Stimulated activated CD8-positive, alpha-beta memory T cell treated with anti-CD3 and anti-CD28 coated beads, Interleukin-4, amount 100 ng/mL, for 48 hours (primary cell): ENCODE measurements at places on chromosomes 16 and 17.

DNA sequence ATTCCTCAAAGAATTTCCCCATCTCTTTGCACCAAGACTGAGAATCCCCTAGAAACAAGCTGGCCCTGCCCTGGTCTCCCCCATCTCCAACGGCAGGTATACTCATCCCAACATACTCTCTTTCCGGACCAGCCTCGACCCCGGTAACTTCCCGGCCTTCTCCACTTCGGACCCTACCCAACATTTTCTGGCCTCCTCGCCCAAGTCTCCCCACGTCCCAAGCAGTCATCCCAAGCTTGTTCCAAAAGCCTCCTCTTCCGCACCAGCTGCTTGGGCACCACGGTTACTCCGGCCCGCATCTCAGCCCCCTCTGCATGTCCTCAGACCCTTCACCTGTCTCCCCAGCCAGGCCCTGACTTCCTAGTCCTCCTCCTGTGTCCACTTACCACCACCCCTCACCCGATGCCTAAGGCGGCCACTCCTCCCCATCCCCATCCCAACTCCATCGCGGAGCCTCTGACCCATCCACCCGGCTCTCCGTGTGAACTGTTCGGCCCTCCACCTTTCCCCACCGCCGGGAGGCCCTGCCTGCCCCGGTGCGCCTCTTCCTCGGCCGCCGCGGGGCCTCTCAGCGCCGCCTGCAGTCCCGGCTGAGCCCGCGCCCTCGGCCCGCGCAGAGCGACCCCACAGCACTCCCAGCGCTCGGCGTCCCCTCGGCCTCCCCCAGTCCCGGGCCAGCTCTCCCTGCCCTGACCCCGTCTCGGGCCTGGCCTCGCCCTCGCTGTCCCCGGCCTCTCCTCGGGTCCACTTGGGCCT lies 994 bp downstream of the PITPNA start:
- DNase-seq = peak; percentile 52

DNA sequence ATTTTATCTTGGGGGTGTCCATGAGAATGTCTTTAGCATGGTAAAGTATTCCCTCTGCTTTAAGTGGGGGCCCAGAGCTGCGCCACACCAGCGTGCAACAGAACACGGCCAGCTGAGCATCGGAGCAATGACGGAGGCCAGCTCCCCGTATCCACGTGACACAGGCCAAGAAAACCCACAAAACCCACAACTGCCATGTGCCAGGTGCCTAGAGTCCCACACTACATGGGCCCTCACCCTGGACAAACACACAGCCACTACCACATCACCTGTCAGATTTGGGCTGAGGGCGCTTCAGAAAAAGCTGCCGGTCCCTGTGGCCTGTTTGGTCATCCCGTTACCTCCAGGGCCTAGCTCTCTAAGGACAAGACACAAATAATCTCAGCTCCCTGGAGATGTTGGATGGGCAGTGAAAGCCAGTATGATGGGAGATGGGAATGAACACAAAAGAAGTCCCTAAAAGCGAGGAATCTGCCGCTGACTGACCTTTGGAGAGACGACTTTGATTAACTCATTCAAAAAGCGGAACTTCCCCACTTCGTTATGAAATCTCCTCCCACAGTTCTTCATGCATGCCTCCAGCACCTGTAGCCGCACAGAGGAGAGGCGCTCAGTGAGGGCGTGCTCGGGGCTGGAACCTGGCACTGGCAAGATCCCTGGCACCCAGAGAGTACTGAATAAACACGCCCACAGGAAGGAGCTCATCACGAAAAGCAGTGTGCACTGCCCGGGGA lies 17.1 kb downstream of the GGA3 start:
- DNase-seq = no peak

DNA sequence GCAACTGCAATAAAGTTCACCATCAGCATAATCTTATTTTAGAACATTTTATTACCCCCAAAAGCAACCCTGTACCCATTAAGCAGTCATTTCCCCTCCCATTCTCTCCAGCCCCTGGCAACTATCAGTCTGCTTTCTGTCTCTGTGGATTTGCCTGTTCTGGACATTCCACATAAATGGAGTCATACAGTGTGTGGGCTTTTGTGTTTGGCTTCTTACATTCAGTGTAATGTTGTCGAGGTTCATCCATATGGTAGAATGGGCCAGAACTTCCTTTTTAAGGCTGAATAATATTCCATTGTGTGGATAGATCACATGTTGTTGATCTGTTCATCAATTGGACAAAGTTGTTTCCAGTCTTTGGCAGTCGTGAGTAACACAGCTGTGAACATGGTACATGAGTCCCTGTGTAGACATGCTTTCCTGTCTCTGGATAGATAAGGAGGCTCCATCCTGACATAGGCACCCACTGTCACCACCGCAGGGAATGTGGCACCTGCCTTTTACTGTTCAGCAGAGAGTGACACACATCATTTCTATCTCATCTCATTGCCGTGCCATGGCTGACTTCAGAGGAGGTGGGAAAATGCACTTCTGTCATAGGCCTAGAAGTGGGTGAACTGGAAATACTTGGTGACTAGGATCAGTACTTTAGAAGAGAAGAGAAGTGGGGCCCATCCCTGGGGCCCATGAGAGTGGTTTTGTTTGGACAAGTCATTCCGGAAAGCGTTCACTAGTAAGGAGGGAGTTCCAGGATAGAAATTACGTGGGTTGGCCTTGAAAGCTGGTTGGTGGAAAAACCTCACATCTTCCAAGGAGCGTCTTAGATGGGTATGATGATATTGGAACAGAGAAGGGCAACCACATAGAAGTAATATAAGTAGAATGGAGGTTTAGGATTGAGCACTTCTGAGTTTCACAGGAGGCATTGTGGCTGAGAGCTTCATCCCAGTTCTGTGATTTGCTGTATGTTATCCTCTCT lies 25.8 kb downstream of the EPN2 start:
- DNase-seq = peak; percentile 33

DNA sequence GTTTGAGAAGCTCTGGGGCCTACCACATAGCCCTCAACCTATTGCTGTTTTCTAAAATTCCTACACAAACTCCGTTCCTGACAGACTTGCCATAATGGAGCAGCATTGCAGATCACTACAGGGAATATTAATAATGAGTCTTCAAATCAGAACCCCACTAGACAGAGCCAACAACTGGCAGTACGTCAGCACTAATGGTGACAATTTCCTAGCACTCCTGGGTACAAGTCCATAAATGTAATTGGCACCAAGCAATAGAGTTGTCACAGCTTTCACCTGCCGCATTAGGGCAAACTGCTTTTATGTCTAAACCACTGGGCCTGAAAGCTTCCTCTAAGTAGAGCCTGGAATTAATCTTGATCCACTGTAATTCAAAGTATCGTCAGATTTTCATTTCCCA lies 25.5 kb upstream of the ABAT start:
- no peak for DNase-seq

DNA sequence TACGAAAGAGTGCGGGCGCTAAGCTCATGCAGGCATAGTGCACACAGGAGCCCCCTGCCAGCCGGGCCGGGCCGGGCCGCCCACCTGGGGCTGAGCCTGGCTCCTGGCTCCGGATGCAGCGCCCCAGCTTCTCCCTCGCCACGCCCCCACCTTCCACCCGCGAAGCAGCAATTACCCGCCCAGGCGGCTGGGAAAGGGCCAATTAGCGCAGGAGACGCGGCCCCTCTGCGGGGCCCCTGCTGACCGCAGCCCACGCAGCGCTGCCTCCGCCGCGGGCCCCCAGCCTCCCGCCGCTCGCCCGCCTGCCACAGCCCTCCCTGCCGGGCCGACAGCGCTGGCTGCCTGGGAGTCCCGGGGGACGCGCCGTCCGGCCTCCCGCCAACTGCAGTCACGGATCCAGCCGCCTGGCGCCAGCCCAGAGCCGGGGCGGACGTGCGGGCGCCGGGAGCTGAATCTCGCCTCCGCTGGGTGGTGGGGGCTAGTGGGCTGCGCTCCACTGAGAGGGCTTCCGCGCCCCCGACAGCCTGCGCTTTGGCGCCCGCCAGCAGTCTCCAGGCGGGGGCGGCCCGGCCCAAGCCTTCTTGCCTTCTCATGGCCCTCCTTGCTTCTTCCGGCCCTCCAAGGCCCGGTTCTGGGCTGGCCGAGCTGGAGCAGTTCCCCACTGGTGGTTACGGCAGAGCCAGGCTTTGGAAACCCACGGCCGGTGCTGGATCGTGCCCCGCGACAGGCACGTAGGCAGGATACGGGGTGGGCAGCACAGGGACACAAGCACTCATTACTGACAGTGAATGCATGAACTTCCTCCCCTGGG lies 14.9 kb upstream of the CBFB start:
- DNase-seq = peak; percentile 90

DNA sequence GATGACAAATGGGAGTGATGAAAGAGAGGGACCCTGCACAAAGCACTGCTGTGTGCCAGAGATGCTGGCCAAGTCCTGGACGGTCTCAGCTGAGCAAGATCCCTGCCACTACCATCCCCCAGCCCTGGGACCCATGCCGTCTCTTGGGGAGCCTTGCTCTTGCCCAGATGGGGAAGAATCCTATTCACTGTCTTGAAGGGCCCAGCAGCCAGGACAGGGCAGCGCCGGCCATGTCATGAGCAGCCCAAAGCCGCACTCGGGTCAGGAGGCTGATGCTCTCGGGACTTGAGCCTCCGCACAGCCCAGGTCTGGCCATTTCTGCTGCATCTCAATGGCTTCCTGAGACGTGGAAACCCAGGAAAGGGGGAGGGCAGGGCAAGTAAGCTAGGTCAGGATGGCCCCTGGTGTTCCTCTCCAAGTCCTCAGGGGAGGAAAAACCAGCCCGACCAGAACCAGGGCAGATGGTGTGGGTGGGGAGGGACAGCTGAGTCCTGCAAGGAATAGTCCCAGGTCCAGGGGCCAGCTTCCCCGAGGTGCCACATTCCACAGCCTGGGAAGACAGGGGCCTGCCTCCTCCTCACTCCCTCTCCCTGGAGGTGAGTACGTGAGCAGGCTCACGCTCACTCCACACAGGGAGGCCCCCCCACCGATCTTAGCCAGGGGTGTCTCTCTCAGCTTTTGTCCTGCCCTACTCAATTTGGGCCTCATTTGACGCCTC lies 7.8 kb upstream of the KRT19 start:
- DNase-seq = no peak

- no peak for DNase-seq
Measured at GRCh38 chr16:85168732-85169256, 56.5 kb upstream of the CIBAR2 start.

DNA sequence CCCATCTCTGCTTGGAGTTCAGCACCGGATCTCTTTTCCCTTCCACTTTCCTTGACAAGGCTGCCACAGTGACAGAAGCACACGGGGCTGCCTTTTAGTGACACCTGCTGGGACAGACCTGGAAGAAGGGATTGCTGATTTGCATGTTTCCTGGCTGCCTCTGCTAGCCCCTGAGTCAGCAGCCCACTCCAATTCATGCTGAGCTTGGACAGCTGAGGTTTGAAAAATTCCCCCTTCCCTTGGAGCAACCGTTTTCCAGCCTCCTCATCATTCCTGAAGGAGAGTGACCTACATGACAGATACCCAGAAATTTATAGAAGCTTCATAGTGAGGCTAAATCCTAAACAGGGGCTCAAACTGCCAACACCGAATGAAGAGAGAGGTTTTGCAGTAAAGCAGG lies 18.8 kb upstream of the RBL2 start:
- no peak for DNase-seq

DNA sequence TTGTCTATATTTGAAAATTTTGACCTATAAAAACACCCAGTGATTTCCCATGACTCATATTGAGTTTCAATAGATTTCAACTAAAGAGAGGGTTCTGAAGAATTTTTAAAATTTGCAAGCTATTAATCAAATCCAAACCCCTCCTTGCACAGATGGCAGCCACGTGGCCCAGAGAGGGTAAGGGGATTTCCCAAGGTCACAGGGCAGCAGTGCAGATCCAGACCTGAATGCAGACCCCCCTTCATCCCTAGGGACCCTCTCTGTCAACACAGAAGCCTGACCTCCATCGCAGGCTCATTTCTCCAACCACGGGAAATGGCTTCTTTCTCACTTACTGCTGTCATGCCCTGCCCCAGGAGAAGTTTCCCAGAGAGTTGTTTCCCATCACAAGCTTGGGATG lies 24.7 kb upstream of the CES5A start:
- no peak for DNase-seq

GRCh38 chr16:85236818-85237150 lies 124.5 kb upstream of the CIBAR2 start:
- no peak for DNase-seq

GRCh38 chr16:4663465-4663776 lies 29.9 kb upstream of the NUDT16L1 start:
- no peak for DNase-seq

GRCh38 chr17:5500589-5501391 lies 14.4 kb downstream of the MIS12 start:
- peak; percentile 82 for DNase-seq

DNA sequence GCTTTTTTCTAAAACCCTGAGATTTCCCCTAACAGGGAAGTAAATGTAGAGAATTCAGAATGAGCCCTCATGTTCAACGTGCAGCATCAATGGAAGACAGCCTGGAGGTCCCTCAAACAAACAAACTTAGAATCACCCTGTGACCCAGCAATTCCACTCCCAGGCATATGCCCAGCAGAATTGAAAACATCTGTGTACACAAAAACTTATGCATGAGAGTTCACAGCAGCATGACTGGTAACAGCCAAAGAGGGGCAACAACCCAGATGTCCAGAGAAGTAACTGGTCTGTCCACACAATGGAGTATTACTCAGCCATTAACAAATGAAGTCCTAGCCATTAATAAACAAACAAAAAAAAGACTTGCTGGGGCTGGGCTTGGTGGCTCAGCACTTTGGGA lies 252.7 kb downstream of the PARN start:
- no peak for DNase-seq

- no peak for DNase-seq
Measured at GRCh38 chr17:45906237-45906636, 11.9 kb downstream of the MAPT start.

GRCh38 chr16:49698931-49699840 lies 156.7 kb downstream of the ZNF423 start:
- DNase-seq = no peak

- no peak for DNase-seq
Measured at GRCh38 chr16:66614161-66614802, 9.8 kb downstream of the CMTM3 start.

GRCh38 chr17:67982686-67983382 lies 13.4 kb downstream of the C17orf58 start:
- DNase-seq = no peak

DNA sequence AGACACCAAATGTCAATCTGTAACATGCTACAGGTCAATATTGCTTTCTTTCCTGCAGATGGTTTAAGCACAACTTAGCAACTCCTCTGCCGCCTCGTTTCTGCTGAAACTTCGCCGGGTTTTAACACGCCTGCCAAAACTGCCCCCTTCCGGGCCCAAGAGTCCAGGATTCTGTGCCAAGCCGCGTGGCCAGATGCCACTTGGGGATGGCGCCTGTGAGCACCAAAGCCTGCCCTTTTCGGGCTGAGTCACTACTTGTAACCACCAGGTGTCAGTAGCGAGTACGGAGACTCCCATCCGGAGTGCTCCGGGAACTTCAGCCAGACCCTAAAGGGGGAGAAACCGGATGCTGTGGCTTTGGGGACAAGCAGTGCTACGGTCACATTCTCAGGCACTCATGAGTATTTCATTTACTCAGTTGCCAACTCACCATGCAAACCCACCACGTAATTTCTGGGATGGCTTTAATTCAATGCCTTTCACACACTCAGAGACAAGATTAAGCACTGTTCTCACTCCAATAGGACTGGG lies 7.8 kb downstream of the PMP22 start:
- DNase-seq = peak; percentile 79

- DNase-seq = no peak
Measured at GRCh38 chr16:23734176-23734893, 20.5 kb upstream of the CHP2 start.
